ENCODE measurements at places on chromosomes 5 and 9.

GRCh38 chr9:2655411-2655901 is 33.9 kb downstream of the VLDLR start:
- peak; percentile 41 for DNase-seq

GRCh38 chr9:136774416-136775045 is 10.2 kb upstream of the LCN15 start:
- no peak for DNase-seq

DNA sequence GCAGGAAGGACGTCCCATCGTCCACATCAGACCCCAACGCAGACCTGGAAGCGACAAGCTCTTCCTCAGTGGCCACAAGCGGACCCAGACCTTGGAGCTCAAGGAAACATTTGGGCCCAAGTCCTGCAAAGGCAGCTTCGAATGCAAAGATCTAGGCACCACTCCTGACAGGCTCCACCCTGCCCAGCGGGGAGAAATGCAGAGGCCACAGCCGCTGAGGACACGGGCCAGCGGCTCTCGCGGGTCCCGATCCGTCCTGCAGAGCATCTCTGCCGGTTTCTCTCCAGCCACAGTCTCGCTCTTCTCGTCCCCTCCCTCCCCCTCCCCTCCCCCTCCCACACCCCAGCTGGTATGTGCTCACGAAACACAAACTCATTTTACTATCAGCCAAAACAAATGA is 4.9 kb downstream of the SOHLH1 start:
- DNase-seq = no peak

GRCh38 chr5:90133941-90134340 is 275.6 kb downstream of the CETN3 start:
- no peak for DNase-seq

GRCh38 chr5:175524211-175524610 is 45.9 kb downstream of the SFXN1 start:
- no peak for DNase-seq

GRCh38 chr5:61370506-61370905 is 38.4 kb downstream of the ZSWIM6 start:
- DNase-seq = no peak

- no peak for DNase-seq
These were observed 377.6 kb downstream of the DNAH5 start for GRCh38 chr5:13566871-13567339.

DNA sequence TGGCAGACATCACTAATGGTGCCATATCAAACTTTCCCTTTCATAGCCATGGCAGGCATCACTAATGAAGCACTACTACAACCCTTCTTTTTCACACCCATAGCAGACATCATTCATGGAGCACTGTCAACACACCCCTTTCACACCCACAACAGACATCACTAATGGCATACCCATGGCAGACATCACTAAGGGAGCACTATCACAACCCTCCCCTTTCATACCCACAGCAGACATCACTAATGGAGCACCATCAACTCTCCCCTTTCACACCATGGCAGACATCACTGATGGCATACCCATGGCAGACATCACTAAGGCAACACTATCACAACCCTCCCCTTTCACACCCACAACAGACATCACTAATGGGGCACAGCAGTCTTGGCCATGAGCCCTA is 33.7 kb downstream of the LAMC3 start:
- no peak for DNase-seq

DNA sequence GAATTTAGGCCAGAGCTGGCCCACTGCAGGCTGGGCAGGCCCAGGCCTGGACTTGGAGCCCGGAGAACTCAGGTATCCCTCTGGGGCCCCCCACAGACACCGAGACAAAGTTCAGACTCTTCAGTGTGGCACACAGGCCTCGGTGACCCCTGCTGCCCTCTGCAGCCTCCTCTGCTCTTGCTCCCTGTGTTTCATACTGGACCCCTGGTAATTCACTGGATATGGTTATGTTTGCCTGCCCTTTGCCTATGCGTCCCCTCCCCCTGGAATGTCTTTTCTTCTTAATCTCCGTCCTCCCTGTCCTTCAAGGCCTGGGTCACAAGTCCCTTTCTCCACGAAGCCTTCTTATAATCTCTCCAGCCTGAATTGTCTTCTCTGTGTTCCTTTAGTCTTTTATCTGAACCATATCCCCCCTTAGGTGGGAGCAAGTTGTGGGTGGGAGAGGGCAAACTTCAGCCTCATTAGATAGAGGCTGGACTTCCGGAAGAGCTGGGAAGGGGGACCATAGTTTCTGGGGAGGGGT is 30.1 kb downstream of the GSN start:
- no peak for DNase-seq

DNA sequence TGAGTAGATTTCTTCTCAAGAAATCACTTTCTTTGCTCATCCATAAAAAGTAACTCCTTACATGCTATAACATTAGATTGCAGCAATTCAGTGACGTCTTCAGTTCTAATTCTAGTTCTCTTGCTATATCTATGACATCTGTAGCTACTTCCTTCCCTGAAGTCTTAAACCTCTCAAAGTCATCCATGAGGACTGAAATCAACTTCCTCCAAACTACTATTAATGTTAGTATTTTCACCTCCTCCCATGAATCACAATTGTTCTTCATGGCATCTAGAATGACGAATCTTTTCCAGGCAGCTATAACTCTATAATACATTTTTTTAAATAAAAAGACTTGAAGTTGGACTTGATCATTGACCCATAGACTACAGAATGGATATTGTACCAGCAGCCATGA is 46.2 kb upstream of the PRRC1 start:
- no peak for DNase-seq

DNA sequence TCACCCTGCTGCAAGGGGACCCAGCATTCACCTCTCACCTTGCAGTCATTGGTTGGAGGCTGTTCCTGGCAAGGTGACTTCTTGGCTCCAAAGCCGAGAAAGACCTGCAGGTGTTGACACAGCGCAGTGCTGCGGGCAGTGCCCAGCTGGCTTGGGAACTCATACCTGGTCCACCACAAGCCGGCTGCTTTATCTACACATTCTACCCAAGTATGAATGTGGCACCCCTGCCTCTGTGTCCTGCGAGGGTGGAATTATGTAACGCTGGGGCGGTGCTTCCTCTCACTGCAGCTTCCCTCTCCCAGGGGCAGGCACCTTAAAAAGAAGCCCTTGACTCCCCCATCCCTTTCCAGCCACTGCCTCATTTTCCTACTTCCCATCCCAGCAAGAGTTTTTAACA is 2.5 kb upstream of the ZMYND19 start:
- DNase-seq = no peak

GRCh38 chr5:122584411-122585300 is 190.2 kb upstream of the SNX2 start:
- DNase-seq = no peak

DNA sequence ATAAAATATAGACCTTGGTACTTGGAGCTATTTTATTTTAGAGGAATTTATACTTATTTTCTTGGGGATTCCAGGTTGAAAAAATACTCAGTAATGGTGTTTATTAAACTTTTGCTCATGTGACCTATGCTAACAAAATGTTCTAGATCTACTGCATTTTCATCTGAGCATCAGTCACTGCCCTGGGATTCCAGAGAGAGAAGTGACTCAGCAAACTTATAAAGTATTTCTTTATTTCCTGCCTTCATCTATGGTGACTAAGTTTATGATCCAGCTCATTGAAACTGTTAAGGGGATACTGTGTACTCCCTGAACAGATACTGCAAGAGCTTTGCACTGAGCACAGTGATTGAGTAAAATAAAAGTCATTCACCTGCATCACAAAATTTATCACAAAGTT is 298.5 kb upstream of the CDH18 start:
- no peak for DNase-seq

GRCh38 chr5:116506488-116506887 is 68.1 kb downstream of the SEMA6A start:
- no peak for DNase-seq

DNA sequence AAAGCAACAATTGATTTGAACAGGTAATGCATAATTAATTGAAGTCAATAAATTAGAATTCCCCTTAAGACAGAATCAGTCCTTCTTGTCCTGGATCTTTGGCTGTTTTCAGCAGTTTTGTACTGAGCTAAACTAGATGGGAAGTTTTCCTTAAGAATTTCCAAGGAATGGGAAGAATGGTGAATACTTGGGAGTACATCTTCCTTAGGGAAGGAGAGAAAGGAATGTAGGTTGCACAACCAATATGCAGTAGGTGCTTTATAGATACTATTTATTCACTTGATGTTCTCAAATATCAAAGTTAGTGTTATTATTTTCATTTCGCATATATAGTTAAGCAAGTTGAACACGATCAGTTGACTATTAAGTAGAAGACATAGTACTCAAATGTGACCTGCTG is 183.5 kb upstream of the MAP1B start:
- DNase-seq = no peak

Data from activated CD4-positive, alpha-beta T cell treated with anti-CD3 and anti-CD28 coated beads for 48 hours (primary cell).